NB4 (cell line): ENCODE measurements at places on chromosomes 2 and 18.

DNA sequence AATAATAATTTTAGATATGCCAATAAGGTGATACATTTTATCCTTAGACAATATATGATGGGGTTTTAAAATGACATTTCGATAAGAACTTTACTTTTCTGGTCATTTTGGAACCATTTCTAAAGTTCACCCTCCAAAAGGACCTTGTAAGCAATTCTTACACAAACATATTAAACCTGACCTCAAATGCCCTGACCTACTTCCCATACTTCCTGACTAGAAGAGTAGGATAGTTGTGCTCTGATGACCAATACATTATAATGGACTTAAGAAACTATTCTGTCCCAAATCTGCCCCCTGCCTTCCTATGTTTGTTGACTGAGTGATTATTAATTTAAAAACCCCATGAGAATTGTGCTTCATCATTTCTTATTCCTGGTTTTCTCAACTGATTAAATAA lies 24.6 kb downstream of the GCA start:
- no peak for DNase-seq

DNA sequence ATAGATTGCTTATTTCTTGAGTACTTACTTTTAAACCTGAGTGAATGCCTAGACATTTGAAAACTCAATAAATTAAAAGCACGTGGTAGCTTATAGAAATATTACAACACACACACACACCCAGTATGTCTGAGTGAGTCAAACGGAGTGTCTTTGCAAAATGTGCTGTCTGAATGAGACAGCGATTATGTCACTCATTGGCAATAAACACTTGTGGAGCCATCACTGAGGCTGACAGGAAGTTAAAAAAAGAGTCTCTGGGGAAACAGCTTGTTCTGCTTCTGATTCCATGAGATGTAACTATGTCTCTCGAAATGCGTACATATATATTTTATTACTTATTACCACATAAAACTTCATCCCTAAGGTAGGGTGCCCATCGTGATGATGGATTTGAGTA lies 22.3 kb upstream of the VPS4B start:
- DNase-seq: peak; percentile 95

GRCh38 chr2:239957681-239958472 lies 67.3 kb downstream of the NDUFA10 start:
- no peak for DNase-seq

DNA sequence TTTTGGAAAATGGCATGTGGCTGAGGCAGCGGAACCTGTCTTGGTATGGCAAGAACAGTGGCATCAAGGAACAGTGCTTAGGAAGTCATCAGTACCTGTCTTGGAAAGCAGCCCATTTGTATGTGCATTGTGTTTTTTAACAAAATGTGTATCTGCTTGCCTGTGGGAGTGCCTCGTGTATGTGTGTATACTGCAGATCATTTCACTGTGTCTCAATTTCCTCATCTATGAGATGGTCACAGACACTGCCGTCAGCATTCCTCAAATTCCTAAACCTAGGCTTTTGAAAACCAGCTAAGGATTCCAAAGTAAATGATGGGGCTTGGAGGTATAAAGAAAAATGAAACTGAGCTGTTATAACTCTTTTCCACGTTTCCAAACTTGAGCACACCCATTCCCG lies 441.3 kb downstream of the RND3 start:
- no peak for DNase-seq

GRCh38 chr2:127034883-127035611 lies 71.9 kb downstream of the BIN1 start:
- no peak for DNase-seq

DNA sequence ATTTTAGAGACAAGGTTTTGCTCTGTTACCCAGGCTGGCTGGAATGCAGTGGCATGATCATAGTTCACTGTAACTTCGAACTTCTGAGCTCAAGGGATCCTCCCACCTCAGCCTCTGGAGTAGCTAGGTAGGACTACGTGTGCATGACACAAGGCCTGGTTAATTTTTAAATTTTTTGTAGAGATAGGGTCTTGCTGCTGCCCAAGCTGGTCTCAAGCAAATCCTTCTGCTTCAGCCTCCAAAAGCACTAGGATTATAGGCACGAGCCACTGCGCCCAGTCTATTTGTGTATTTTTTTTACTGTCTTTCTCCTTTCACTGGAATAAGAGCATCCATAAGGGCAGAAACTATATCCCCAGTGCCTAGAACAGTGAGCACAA lies 89.3 kb downstream of the PLEKHM3 start:
- DNase-seq: no peak

DNA sequence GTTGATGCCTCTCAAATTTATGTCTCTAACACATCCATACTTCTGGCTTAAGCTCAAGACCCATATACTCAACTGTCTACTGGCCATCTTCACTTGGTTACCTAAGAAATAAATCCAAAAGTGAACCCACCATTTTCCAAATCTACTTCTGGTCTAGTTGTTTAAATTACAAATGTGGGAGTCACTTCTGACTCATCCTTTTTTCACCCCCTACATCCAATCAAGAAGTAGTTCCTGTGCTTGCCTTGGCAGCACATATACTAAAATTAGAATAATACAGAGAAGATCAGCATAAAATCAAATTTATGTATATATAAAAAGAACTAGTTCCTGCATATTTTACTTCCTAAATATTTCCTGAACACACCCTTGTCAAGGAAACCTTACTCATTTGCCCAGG lies 53.6 kb downstream of the STRN start:
- DNase-seq: no peak

- DNase-seq: no peak
Measured at GRCh38 chr2:145146691-145147090, 626.8 kb upstream of the ZEB2 start.

- DNase-seq: no peak
Measured at GRCh38 chr2:179298666-179299065, 34.0 kb upstream of the SESTD1 start.

DNA sequence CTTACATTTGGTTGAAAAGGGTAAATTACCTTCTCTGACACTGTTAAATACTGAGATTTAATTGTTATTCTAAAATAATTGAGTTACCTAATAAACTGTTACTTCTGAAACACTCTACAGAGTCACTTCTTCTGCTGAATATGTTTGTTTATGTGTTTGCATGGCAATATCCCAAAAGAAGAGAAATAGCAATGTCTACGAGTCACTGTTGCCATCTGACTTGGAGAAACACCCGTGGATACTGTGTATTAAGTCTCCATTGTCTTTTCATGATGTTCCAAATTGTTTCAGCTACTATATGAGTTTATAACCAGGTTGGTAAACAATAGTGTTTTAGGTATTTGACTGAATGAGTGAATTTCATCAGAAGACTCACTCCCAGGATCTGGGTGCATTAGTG lies 754.2 kb upstream of the ID2 start:
- DNase-seq: no peak

DNA sequence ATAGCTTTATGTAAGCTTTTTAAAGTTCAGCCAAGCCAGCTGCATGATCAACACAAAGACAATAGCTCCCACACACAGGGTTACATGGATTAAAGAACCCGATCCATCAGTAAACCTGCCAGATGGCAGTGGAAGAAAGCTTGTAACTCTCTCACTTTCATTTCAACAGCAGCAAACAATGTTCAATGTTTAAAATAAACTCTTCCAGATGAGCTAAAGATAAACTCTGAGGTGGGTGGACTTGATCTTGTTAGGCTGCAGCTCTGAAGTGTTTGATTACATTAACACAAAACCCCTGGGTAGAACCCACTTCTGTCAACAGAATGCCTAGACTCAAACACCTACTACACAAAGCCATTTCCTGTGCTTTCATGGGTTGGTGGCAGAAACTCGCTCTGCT lies 13.9 kb downstream of the RDH14 start:
- no peak for DNase-seq

DNA sequence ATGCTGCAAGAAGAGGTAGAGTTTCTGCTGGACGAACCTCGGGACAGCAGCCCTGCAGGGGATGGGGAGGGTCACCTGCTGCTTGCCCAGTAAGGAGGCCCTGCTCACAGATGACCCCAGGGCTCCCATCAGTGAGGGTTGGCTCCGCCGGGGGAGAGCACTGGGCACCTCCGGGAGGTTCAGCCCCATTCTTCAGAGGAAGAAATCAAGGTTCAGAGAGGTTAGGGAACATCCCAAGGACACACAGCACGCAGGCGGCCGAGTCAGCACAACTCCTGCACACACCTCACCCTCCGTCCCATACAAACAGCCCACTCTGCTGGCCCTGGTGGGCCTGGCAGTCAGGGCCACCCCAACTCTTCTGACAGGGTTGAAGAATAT lies 11.7 kb upstream of the CCDC74B start:
- DNase-seq: no peak

- no peak for DNase-seq
Measured at GRCh38 chr2:238974501-238975166, 126.7 kb downstream of the TWIST2 start.

DNA sequence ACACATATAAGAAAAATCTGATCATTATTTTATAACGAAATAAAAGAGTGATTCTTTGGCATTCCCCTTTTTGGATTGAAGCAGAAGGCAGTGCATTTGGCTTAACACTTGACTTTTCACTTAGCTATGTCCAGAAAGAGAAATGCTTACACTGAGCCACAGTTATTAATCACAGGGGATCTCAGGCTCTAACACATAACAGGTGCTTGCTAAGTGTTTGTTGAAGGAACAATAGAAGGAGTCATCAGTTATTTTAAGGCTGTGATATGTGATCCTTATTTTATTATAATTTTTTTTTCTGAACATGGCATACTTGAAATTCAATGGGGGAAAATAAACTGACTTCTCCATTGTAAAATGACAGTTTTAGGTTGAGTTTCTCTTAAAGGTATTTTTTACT lies 209.5 kb downstream of the UBE2E3 start:
- no peak for DNase-seq

- DNase-seq: no peak
Measured at GRCh38 chr2:29910465-29910864, 10.9 kb downstream of the ALK start.

GRCh38 chr18:48192542-48192941 lies 216.6 kb downstream of the ZBTB7C start:
- no peak for DNase-seq

DNA sequence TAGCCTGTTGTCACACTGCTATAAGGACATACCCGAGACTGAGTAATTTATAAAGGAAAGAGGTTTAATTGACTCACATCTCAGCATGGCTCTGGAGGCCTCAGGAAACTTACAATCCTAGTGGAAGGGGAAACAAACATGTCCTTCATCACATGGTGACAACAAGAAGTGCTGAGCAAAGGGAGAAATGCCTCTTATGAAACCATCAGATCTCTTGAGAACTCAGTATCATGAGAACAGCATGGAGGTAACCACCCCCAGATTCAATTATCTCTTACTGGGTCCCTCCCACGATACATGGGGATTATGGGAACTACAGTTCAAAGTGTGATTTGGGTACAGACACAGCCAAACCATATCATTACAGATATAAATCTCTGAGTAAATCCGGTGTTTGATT lies 148.7 kb downstream of the PRPF40A start:
- DNase-seq: peak; percentile 11

GRCh38 chr18:26228562-26229260 lies 2.5 kb downstream of the TAF4B start:
- no peak for DNase-seq

GRCh38 chr2:8803658-8804379 lies 33.6 kb downstream of the KIDINS220 start:
- peak; percentile 10 for DNase-seq

GRCh38 chr2:20452551-20452950 lies 5.7 kb downstream of the RHOB start:
- no peak for DNase-seq

DNA sequence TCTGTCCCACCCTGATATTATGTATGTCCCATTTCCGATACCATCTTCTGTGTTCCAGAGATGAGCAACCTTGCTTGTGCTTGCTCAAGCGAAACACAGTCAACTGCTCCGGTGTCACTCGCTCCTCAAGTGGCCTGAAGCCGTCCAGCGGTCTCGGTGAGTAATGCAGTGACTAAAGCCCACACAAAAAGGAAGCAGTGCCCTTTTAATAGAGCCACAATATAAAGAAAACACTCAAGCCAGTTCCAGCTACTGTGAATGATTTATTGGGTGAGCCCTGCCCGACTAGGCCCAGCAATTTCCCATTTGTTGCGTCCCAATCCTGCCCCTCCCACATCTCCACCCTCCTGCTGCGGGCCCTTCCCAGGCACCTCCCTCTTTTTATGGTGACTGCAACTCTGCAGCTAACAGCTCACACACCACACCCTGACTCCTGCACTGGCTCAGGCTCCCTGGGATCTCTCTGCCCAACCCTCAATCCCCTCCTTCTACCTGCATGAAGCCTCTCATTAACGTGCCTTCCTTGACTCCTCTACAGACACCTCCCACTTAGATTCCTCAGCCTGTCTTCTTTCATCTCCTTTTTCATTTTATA lies 44.2 kb upstream of the DSC1 start:
- peak; percentile 97 for DNase-seq

GRCh38 chr2:231360881-231361371 lies 34.6 kb upstream of the B3GNT7 start:
- peak; percentile 80 for DNase-seq

- peak; percentile 54 for DNase-seq
Measured at GRCh38 chr2:40148334-40148733, 303.6 kb downstream of the SLC8A1 start.

DNA sequence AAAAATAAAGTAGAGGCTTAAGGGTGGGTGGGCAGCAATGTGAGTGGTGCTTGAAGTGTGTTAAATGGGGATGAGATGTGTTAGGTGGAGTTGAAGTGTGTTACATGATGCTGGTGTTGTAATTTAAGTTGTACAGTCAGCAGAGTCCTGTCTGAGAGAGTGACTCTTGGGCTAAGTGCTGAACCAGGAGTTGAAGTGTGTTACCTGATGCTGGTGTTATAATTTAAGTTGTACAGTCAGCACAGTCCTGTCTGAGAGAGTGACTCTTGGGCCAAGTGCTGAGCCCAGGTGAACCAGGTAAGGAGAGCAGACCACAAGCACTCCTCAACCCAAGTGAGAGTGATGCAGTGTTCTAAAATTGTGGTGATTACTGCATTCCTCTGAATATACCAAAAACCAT lies 40.6 kb downstream of the LCLAT1 start:
- DNase-seq: no peak

- DNase-seq: no peak
Measured at GRCh38 chr2:5515693-5516092, 176.5 kb upstream of the SOX11 start.

GRCh38 chr2:17430326-17430725 lies 87.9 kb downstream of the RAD51AP2 start:
- DNase-seq: no peak

GRCh38 chr2:37708146-37708545 lies 36.7 kb upstream of the CDC42EP3 start:
- DNase-seq: peak; percentile 34

GRCh38 chr2:47346-47725 lies 1.0 kb upstream of the FAM110C start:
- DNase-seq: no peak

GRCh38 chr2:202079310-202079709 lies 6.3 kb downstream of the KIAA2012 start:
- DNase-seq: no peak
